ENCODE measurements at places on chromosomes 12 and 14.

- peak; percentile 62 for DNase-seq
These were observed 14.9 kb downstream of the GIT2 start for GRCh38 chr12:109981311-109981710.

DNA sequence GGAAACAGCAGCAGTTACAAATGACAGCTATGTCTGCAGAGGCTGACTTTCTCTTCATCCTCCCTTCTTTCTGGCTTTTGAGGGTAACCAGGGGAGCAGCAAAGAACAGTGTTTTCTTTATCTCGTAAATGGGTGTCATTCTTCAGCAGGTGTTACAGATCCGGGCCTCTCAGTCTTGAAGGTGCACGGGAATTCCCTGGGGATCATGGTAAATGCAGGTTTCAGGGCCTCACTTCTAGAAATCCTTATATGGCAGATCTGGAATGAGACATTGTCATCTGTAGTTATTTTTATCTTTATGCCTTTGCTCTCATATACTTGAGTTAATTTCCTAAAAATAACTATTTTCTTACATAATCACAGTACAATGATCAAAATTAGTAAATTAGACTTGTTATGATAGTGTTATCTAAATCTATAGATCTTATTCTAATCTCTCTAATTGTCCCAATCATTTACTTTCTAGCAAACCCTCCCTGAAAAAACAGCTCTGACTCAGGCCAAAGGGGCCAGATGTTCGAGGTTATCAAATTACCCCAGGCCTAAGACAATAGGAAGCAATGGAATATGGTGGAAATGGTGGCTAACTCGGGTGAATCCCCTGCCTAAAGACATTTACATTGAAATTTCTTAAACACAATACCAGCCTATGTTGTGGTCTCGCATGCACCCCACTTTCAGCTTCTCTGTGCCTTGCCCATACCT is 145.0 kb downstream of the CAND1 start:
- DNase-seq: no peak

DNA sequence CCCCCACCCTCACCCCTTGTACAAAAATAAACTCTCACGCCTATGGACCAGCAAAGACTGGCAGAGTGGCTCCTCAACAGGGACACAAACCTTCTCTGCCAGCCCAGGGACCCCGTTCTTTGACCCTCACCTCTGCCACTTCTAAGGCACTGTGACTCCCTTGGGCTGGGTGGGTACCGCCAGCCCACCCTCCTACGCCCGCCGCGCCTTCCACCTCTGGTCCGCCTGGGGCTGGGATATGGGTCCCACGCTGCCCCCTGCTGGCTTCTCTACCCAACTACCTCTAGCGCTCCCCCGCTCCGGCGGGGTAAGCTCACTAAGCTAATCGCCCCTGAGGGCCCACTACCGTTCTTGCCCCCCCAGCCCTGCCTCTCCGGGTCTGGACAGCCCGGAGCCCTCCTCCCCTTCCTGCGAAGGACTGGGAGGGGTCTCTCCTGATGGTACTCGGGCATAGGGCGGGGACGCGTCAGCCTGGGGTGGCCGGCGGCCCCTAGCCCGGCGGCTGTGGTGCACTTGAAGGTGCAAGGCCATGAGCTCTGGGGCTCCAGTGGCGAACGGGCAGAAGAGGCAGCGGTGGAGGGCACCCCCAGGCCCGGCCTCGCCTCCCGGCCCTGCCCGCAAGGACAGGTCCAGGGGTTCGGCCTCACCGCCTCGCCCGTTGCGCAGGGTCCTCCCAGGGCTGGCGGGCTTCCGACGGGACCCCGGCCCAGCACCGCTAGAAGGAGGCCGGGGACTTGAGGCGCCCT is 8.1 kb downstream of the ZNF219 start:
- DNase-seq: no peak

DNA sequence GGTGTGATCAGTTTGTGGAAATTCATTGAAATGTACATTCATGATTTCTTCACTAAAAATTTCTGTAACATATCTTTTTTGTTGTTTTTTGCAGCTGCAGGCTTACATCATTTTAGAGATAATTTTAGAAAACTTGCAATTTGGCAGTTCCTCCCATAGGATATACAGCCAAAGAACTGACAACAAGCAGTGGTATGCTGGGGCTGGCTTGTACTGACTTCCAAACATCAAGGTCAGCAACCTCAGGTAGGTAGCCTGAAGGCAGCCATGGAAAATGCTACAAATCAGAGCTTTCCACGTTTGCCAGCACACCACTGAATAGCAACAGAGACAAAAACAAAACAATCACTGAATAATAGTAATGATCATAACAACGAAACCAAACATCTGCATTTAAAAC is 21.2 kb downstream of the TRIM9 start:
- no peak for DNase-seq

Data from CD4-positive, alpha-beta T cell treated with Interleukin-17A for 1 hour (primary cell).